A549 treated with AZD2906 at 1 μM for 4 hours (cell line): ENCODE measurements at places on chromosomes 6 and 20. TPM values are rescaled to one million over a fixed set of nuclear protein-coding genes. Genes with fewer than 3 reads are reported as not detected.

The C4B gene
- 0.58 to 1.2 TPM (median 0.96 TPM) in 5 replicates for total RNA-seq

The KCNK16 gene
- not detected in 5 replicates for total RNA-seq

The MAP3K4 gene
- 10.7 to 12.3 TPM (median 10.9 TPM) in 5 replicates for total RNA-seq

The FAM83C gene
- total RNA-seq = 0.11 to 0.20 TPM (median 0.15 TPM) in 5 replicates

The LY6G6D gene
- not detected in 5 replicates for total RNA-seq

The SLC17A1 gene
- 0.06 TPM in 1 of 5 replicates, not detected in the others for total RNA-seq

The LBP gene
- 1.1 to 1.4 TPM (median 1.2 TPM) in 5 replicates for total RNA-seq

The TMEM74B gene
- total RNA-seq = 2.3 to 4.2 TPM (median 3.9 TPM) in 5 replicates

The CLVS2 gene
- total RNA-seq = 0.13 to 0.23 TPM (median 0.18 TPM) in 5 replicates

The GSTA3 gene
- total RNA-seq = not detected in 5 replicates

The UNC5CL gene
- 0.34 to 0.78 TPM (median 0.62 TPM) in 5 replicates for total RNA-seq

The TEAD3 gene
- total RNA-seq = 6.8 to 9.2 TPM (median 8.6 TPM) in 5 replicates

The HLA-DPA1 gene
- 0.05 to 0.11 TPM in 2 of 5 replicates, not detected in the others for total RNA-seq

The ASIP gene
- 0.18 TPM in 1 of 5 replicates, not detected in the others for total RNA-seq

The SRMS gene
- total RNA-seq = 0.06 to 0.25 TPM (median 0.09 TPM) in 5 replicates

The AIF1 gene
- total RNA-seq = not detected in 5 replicates

The CDSN gene
- total RNA-seq = 0.03 to 0.06 TPM (median 0.05 TPM) in 4 of 5 replicates, not detected in the other

The OOEP gene
- total RNA-seq = not detected in 5 replicates

The C20orf144 gene
- total RNA-seq = 0.08 to 0.13 TPM (median 0.11 TPM) in 3 of 5 replicates, not detected in the others

The FAM83D gene
- 57.5 to 70.7 TPM (median 65.5 TPM) in 5 replicates for total RNA-seq

The COL9A1 gene
- 0.06 TPM in 1 of 5 replicates, not detected in the others for total RNA-seq

The EYS gene
- 0.02 to 0.11 TPM (median 0.10 TPM) in 4 of 5 replicates, not detected in the other for total RNA-seq

The SEMG1 gene
- not detected in 5 replicates for total RNA-seq

The AARS2 gene
- total RNA-seq = 5.6 to 8.2 TPM (median 6.8 TPM) in 5 replicates

The RIMS4 gene
- 1.6 to 2.0 TPM (median 1.8 TPM) in 5 replicates for total RNA-seq

The RBM39 gene
- 179 to 221 TPM (median 197 TPM) in 5 replicates for total RNA-seq

The PLCB1 gene
- total RNA-seq = 0.33 to 0.94 TPM (median 0.57 TPM) in 5 replicates

The MAS1 gene
- 0.01 TPM in 1 of 5 replicates, not detected in the others for total RNA-seq

The TNFRSF6B gene
- 0.22 to 0.87 TPM (median 0.69 TPM) in 5 replicates for total RNA-seq

The SEC23B gene
- total RNA-seq = 49.5 to 56.0 TPM (median 51.0 TPM) in 5 replicates

The SAMD3 gene
- total RNA-seq = not detected in 5 replicates

The RTF2 gene
- total RNA-seq = 76.8 to 93.8 TPM (median 89.5 TPM) in 5 replicates

The POPDC3 gene
- 19.8 to 23.7 TPM (median 22.1 TPM) in 5 replicates for total RNA-seq
